ENCODE measurements at places on chromosomes 4 and X.

GRCh38 chrX:123518791-123519190, 214.1 kb downstream of the THOC2 start:
- DNase-seq: no peak

- no peak for DNase-seq
Measured at GRCh38 chr4:94536049-94536448, 84.3 kb downstream of the PDLIM5 start.

DNA sequence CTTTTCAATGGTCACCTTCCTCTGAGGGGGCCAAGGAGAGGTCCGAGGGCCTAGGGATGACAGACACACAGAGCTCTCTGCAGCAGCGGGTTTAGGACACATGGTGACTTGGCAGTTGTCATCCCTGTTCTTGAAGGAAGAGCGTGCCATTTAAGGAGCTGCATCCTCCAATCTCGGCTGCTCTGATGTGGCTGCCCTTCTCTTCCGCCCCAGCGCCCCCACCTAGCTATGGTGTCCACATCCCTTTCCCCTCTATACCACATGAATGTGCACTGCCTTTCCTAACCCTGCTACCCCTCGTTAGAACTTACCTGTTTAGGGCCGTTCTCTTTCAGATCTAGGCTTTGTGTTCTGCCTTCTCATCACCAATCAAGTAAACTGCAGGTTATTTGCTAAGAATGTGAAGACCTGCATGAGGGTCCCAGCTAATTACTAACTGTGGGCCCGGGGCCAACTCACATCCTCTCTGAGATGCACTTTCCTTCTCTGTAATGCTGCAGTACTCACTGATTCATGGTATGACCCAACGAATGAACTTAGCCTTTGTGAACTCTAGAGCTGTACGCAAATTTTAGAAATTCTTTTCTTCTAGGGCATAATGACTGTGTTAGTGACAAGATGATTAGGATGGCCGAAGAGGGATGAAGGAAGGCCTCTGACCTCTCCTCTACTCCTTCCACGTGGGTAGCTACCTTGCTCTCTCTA, 38.2 kb downstream of the CHST7 start:
- no peak for DNase-seq

DNA sequence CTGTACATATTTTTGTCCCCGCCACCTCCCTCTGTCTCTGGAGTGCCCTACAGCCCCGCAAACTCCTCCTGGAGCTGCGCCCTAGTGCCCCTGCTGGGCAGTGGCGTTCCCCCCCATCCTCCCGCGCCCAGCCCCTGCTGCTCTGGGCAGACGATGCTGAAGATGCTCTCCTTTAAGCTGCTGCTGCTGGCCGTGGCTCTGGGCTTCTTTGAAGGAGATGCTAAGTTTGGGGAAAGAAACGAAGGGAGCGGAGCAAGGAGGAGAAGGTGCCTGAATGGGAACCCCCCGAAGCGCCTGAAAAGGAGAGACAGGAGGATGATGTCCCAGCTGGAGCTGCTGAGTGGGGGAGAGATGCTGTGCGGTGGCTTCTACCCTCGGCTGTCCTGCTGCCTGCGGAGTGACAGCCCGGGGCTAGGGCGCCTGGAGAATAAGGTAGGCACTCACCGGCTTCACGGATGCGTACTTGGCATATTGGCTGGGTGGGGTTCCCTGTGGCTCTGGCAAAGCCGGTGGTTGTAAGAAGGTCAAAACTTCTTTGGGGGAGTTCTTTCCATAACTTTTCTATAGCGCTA, 653 bp downstream of the HHIP start:
- peak; percentile 23 for DNase-seq

GRCh38 chr4:63036159-63036866, 1372.9 kb downstream of the TECRL start:
- DNase-seq: no peak

DNA sequence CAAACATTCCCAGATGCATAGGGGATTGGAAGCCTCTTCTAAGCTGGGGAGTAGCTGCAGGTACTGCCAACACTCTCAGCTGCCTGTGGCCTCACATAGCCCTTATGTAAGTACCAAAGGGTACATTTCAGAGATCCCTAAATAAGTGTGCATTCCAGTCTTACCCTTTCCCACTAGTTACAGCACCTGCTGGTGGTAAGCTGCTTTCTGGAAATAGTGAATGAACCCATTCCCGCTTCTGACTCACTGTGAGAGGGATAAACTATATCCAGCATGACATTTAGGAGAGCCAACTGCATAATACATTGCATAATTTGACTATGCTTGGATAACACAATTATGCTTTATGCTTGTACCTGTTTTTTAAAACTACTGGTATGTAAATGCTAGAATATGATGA, 149.0 kb downstream of the FAM13A start:
- DNase-seq: no peak

DNA sequence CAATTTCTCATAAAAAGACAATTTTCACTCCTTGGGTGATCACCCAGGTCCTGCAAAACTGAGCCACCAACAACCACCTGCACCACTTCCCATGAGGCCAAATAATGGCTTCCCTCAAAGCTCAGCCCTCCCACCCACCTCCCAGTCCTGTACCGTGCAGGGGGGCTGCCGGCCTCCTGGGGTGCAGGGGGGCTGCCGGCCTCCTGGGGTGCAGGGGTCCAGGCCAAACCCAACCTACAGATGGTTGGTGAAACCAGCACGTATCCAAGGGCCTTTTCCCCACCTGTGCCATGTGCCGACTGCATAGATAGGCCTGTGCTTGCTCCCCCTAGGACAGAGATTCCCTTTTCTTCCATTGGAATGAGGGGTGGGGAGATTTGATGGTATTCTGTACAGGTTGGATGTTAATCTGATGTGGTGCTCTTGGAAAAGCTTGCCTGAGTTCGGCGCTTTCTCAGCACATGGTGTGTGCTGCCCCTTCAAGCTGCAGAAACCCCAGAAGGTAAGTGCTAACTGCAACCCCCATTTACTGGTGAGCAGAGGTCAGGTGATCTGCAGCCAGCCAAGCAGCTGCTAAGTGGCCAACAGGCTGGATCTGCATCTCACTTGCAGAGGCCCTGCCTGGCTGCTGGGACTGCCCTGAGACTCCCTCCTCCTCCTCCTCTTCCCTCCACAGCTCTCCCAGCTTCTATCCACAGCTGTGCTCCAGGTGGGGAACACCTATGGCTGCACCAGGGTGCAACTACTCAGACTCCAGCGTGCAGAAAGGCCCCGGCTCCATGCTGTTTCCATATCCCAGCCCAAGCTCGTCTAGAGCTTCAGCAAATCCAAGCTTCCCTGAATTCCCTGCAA, 38.8 kb downstream of the FRG1 start:
- no peak for DNase-seq

DNA sequence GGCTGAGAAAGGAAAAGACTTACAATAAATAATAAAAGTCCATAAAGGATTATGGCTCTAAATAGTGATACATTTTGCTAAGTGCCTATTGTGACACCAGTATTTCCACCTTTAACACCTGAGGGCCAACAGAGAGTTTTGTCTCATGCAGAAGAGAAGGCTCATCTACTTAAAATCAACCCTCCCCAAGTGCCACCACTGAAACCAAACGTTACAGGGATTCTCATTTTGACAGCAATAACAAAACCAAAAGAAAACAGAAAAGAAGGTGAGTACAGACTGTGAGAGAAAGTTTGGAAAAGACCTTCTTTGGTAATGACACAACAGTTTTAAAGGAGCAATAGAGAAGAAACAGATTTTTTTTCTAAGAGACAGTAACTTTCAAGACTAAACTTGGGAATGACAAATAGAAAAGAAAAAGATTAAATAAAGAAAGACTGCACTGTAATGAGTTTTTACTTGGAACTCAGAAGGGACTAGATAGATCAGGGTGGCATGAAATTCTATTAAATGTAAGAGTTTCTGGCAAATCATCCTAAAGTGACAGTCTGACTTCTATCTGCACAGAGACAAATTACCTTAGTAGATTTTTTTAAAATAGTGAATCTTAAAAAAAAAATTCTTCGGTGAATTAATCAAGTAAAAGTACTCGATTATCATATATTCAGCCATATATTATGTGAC, 109.7 kb downstream of the ZNF827 start:
- DNase-seq: peak; percentile 31

DNA sequence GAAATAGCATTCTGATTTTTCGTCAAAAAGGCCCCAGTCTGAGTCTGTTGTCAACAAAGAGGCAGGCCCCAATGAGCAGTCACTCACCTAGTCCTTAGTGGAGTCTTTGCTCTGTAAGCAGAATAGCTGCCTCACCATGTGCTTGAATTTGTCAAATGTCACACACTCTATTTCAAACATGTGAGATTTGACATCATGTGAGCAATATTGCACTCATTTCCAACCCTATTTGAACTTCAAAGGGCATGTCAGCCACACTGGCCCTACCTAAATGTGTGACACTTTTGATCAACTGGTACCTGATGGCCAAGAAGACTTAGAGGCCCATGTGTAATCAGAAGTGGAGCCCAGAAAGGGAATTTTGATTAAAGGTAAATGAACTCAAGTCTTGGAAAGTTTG, 59.4 kb upstream of the PLAC1 start:
- DNase-seq: no peak

DNA sequence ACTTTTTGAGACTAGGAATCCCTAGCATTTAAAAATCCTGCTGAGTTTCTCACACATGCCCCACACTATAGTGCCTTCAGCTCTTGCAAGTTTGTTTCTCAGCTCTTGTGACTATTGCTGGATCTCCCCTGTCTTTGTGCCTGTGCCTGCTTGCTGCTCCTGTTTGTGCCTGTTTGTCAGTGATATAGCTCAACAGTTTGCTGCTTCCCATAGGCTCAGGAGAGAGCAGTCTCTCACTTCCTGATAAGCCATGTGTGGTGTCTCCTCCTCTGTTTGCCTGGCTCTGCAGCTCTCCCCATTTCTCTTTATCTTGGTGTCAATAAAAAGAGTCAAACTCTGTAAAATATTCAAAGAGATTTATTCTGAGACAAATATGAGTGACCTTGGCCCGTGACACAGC, 259.8 kb upstream of the CLNK start:
- DNase-seq: no peak

GRCh38 chr4:64341711-64342110, 67.5 kb downstream of the TECRL start:
- DNase-seq: no peak

GRCh38 chrX:16212024-16212423, 44.7 kb downstream of the MAGEB17 start:
- no peak for DNase-seq

- no peak for DNase-seq
Measured at GRCh38 chr4:152713951-152714705, 34.3 kb upstream of the TMEM154 start.
